GM20000 (cell line): ENCODE measurements at places on chromosomes 6 and 20.

DNA sequence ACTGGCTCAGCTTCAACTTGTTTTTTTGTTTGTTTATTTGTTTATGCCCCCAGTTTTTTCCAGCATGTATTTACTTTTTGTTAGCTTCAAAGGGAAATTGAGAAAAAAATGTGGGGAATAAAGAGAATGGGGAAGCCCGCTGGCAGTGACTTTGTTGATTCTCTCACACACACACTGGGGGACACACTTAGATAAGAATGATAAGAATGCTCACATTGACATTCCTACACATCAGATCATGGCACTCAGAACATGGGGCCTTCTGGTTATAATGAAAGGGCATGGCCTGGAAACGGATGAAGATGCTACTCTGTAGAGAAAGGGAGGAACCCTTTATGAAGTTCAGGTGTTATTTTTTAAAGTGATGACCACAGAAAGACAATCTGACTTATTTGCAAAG, 15.6 kb upstream of the DAAM2 start:
- no peak for DNase-seq

GRCh38 chr20:2967841-2968240, 75.6 kb upstream of the GNRH2 start:
- DNase-seq, result no peak

GRCh38 chr6:34746104-34746846, 11.0 kb upstream of the SNRPC start:
- DNase-seq, result no peak

- DNase-seq, result peak; percentile 36
Measured at GRCh38 chr6:16684896-16685554, 76.2 kb downstream of the ATXN1 start.

DNA sequence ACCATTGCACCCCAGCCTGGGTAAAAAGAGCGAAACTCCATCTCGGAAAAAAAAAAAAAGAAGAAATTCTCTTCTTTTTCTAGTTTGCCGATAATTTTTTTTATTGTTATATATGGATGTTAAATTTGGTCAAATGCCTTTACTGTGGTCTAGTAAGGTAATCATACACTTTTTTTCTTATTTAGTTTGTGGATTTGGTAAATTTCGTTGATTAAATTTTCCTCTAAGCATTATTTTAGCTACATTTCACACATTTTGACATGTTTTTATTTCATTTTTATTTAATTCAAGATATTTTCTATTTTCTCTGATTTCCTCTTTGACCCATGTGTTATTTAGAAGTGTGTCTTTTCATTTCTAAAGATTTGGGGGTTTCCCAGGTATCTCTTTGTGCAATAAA, 18.0 kb upstream of the ELOVL2 start:
- no peak for DNase-seq
